Stimulated activated CD8-positive, alpha-beta memory T cell treated with anti-CD3 and anti-CD28 coated beads, Interleukin-15, amount 100 ng/mL, for 24 hours (primary cell): ENCODE measurements at places on chromosomes 7 and 10.
A peak's percentile ranks its signal among the peaks of the same experiment; 100 is the strongest.

DNA sequence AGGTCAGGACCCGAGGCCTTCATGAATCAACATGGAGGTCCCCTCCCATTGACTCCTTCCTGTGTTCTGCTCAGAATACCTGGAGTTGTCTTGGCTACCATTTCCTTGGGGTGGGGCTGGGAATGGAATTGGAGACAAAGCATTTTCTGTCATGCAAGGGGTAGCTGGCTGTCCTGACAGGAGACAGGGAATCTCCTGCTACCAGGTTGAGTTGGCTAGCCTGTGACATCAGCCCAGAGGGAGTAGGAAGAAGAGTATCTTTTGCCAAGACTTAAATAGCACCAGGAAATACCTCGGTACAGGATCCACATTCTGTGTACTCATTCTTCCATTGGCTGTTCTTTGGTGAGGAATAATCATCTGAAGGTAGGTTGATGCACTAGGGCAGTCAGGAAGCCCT, 4.9 kb downstream of the ZDHHC16 start:
- DNase-seq: no peak

- DNase-seq: no peak
These were observed 226.9 kb downstream of the ABCA13 start for GRCh38 chr7:48398191-48398590.

DNA sequence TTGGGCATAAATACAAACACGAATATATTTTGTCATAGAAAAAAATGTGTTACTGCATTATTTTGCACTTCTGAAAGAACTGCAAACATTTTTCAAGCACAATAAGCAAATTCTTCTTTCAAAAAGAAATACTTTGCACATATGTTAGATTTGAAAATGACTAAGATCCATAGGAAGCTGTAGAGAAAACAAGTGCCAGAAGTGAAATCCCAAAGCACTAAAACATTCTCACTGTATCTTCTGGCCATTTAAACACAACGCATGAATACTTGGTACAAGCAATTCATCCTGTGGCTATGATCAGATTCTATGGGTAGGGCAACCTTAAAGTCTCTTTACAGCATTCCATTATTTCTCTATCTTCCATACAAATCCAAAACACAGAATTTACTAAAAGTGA, 225.4 kb upstream of the IMMP2L start:
- DNase-seq: no peak

DNA sequence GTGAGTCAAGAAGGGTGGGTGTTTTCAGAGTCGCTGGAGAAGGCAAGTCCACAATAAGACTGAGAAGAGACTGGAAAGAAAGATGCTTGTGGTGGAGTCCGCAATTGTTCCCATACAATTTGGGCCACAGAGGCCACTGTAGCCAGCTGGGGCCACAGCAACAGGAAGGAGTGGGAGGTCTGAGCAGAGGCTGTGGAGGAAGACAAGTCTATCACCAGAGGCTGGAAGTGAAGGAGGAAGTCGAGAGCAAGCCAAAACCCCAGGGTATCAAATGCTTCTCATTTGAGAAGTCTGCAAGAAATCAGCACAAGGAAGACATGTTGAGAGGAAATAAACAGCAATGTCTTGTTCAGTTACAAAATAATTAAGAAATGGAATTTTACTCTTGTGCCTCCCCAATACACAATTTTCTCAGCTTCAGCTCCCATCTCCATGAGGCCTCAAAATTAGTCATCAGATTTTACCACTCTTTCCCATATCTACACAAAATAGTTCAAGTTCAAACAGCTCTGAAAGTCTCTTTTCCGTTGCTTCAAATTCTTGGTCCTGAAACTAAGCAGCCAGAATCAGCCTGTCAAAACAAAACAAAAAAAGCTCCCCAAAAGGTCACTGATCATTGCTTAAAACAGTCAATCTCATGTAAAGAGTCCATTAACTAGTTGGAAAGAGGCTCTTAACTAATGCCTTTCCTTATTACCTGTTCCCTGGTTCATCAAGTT, 31.6 kb downstream of the SLC16A12 start:
- DNase-seq: no peak

DNA sequence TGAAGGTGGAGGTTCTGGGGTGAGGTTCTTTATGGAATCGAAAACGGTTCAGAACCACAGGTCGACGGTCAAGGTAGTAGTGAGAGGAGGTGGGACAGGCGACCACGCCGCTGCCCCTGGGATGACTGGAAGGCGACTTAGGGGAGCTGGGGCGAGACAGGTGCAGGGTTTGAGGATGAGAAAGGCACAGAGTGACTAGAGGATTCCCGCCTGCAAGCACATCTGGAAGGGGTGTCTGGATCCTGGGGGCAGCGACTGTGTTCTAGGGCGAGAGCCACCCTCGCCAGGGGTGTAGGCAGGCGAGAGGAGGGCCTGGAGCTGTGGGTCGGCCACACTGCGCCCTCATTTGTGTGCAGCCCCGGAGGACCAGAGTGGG, 468 bp upstream of the IRF5 start:
- DNase-seq: no peak

- no peak for DNase-seq
These were observed 1.8 kb upstream of the CLDN15 start for GRCh38 chr7:101239191-101239950.

GRCh38 chr7:1348823-1349335, 110.4 kb downstream of the MICALL2 start:
- no peak for DNase-seq

DNA sequence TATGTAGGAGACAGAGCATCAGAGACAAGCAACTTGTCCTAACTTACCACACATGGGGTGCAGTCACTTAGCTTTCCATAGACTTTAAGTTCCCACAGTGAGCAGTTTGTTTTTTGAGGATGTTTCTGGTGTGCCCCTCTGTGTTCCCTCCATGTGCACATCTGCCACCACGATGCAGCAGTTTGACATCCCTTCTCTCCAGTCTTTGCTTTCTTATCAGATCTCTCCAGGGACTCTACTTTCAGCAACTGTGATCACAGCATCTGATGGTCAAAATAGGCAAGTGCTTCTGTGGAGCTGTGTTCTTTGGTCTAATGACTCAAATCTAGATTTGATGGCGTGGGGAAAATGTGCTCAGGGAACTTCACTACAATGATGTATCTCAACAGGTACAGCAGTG, 96.5 kb upstream of the NAMPT start:
- DNase-seq: no peak

- DNase-seq: no peak
These were observed 100.3 kb upstream of the CPXM2 start for GRCh38 chr10:123991611-123992570.

DNA sequence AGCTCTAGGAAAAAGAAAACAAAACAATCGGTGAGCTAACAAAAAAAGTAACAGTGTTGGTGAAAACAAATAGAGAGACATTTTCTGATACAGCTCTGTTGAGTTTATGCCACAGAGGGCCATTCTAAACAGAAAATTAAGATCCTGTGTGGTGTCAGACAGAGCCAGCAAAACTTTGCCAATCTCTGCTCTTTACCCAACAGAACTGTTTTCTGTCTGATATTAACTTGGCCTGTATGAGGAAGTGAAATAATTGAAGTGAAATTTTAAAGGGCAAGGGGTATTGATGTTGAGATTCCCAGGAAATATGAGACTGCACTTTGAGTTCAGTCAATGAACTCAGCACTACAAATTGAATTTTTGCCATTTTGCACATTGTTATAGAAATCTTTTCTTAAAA, 101.0 kb downstream of the AOAH start:
- no peak for DNase-seq

DNA sequence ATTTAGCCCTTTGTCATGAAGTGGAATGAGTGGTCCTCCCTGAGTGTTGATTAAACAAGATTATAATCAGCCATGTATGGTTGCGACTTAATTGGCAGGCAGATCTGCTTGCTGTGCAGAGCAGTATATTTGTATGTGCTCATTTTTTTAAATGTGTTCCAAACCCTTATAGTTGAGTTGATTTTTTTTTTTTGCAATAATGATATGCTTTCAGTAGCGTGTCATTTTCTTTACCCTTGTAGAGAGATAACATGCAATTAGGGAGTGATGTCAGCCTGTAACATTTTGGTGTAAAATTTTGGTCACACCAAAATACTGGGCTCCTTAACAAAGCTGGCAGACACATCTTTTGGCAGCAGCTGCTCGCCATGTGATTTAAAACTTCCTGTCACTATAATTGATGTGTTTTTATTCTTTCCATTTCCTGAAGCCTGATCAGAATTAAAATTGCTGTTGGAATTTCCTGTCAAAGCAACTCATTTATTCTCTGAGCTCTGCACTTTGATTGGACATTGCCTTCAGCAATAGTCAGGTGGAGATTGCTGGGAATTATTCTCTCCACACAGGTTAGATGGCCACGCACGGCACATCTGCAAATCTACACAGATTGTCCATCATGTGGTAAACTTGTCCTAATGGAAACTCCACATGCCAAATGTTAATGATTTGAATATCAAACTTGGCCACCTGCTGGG, 125.3 kb downstream of the DYNC1I1 start:
- no peak for DNase-seq

GRCh38 chr7:77537136-77537777, at the start of gene PTPN12:
PTPN12 (plus strand) TSS chr7:77537295; CDS start chr7:77537547, 252 bp downstream.
- DNase-seq: peak; percentile 16

GRCh38 chr7:55308186-55308929, 56.8 kb upstream of the LANCL2 start:
- no peak for DNase-seq

DNA sequence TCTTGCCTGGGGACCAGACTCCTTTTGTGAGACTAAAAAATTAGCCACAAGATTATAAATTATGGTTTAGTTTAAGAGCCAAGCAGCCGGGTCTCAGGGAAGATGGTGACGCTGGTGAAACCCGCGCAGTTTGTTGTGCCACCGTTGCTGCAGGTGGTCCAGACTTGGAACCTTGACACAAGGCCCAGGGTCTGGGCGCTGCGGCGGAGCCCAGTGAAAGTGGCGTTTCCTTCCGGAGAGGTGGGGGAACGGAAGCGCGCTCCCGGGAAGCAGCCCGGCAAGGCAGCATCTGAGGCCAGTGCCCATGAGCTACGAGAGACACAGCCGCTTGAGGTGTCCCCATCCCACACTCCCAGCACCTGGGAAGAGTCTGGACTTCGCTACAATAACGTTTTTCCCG, 131.6 kb downstream of the SKIDA1 start:
- DNase-seq: no peak

DNA sequence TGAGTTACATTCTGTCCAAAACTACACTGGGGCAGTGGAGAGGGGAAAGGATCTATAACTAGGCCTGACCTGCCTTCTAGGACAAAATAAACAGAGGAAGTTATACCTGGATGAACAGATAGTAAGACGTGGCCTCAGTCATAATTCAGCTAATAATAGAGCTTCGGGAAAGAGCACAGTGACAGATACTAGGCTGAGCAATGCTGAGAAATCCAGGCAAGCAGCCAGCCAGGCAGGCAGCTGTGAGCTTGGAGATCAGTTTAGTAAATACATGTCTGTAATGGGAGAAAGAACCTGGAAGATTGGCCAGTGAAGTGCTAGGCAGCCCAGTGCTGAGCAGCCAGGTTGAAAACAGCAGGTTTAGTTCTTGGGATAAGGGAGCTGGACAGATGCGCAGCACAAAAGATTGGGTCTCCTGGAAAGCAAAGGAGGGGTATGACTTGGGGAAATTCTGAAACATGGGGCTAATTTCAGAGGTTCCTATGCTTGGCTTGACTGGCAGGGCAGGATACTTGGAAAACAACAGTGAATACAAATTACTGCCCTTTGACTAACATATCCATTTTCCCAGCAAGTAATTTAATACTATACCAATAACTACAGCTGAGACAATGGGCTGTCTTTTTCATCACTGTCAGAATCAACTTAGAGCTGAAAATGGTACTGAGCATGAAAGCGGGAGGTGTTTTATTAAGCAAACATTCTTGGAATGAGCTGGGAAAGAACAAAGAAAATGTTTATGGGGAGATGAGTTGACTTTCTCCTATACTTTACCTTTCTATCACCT, 140.8 kb downstream of the DGKB start:
- DNase-seq: no peak

- no peak for DNase-seq
These were observed 87.1 kb downstream of the SLC16A9 start for GRCh38 chr10:59622320-59623132.

DNA sequence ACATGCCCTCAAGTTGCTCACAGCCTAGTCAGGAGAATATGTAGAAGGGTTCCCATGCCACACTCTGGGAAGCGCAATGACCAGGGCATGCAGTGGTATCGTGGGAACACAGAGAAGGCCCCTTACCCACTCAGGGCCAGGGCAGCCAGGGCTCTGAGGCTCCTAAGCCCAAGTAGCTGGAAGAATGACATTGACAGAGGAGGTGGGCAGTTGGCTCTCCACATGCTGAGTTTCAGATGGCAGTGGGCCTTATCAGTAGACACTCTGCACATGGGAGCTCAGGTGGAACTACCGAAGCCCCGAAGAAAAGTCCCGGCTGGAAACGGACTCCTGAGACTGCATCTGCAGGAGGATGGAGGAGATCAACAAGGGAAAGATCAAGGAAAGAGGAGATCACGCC, 15.7 kb upstream of the SVOPL start:
- no peak for DNase-seq

DNA sequence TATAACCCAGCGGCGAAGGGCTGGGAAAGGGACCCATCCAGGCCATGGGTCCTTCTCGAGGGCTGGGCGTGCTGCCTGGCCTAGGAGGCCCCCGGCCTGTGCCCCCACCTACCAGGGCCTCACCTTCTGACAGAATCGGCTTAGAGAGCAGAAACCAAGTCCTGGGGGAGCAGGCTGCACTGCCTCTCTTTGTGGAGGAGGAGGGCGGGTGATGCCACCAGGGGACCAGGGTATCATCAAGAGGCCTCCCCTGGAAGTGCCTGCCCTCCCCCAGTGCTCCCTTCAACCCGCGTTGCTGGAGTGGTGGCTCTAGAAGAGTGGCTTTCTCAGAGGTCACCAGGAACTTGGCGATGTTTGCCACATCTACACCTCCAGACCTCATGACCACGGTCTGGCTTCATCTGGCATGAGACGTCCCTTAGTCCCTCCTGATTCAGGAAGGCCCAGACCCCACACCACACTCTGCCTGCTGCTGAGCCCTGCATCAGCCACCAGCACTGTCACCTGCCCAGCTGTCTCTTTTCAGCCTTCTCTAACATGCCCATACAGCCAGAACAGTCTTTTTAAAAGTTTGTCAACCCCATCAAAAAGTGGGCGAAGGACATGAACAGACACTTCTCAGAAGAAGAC, 31.9 kb downstream of the FKBP6 start:
- no peak for DNase-seq

- no peak for DNase-seq
These were observed 831 bp upstream of the PFKP start for GRCh38 chr10:3066317-3067117.

DNA sequence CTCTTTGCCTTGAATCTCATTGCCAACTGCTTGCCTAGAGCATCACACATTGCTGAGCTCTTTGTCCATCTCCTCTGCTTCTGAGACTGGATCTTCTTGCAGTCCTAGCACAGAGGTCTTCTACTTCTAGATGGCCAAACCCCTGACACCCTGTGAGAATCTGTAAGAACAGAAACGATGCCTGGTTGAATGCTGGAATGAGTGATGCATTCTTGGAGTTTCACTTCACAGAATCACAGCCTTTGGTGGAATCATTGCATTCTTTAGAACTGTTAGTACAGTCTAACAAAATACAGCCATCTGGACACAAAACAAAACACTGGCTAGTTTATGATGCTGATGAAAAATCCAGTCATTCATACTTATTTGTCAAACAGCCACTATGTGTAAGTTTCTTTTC, 141.7 kb upstream of the ITGB1 start:
- no peak for DNase-seq
